ENCODE measurements at places on chromosomes 16 and 17. TPM values are rescaled to one million over a fixed set of nuclear protein-coding genes. Genes with fewer than 3 reads are reported as not detected.

The KRT20 gene
- not detected for total RNA-seq

The PPY gene
- total RNA-seq, result not detected

The HSD17B2 gene
- not detected for total RNA-seq

The ELMO3 gene
- total RNA-seq, result 2.8 TPM

The UTP18 gene
- total RNA-seq, result 36.4 TPM

DNA sequence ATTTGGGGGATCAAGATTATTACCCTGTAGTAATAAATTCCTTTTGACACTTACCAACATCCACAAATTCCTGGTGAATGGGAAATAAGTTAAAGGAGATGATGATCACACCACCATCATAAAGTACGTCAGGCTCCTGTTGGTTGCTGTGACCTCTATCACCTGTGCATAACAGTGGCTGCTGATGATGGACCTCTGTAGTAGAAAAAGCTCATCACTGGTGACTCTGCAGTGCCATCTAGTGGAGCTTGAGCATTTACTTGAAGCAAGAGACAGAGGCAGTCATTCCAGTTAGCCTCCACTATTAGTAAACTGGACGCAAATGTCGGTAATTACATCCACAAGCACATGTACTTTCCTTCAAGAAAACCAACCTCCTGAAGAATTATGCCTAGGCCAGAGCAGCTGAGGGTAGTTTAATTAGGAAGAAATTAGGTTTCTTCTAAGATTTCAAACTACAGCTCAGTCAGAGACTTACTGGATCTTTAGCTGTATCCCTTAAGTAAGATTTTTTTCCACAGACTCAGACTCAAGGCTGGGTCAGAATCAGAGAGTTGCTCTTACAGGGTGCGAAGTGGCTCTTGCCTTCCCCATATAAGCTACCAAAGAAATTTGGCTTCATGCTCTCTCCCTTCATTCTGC lies 39.3 kb downstream of the CYB561 start:
- no peak overlapping the region for H3K4me3 ChIP-seq
- H3K4me1 ChIP-seq, result no peaks in the 10 kb centered on the region
- peaks cover under 1% of the 10 kb centered on the region for H3K36me3 ChIP-seq
- H3K27me3 ChIP-seq, result no peaks in the 10 kb centered on the region
- no peak overlapping the region for H3K27ac ChIP-seq
- no peak for DNase-seq

GRCh38 chr16:84687715-84688114 lies 12.1 kb upstream of the USP10 start:
- no peak overlapping the region for H3K27ac ChIP-seq
- no peak for DNase-seq
- H3K36me3 ChIP-seq, result no peaks in the 10 kb centered on the region

DNA sequence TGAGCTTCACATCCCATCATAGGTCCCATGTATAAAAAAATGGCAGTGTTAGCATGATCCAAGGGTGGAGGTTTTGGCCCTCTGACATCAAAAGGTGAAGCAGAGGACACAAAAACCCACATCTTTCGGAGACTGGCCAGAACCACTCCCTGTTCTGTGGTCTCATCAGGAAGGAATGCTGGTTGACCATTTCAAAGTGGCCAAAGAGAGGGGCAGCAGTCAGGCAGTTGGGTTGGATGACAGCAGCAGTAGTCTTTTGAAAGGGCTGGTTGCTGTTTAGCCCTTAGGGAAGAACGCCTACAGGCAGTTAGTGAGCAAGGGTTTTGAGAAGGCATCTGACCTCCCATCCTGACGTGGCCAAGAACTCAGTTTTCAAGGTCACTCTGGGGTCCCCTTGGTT lies 40.5 kb downstream of the LCMT1 start:
- DNase-seq, result no peak
- peaks cover 79% of the 10 kb centered on the region for H3K36me3 ChIP-seq
- no peaks in the 10 kb centered on the region for H3K27me3 ChIP-seq
- H3K4me1 ChIP-seq, result no peaks in the 10 kb centered on the region
- no peak overlapping the region for H3K4me3 ChIP-seq

DNA sequence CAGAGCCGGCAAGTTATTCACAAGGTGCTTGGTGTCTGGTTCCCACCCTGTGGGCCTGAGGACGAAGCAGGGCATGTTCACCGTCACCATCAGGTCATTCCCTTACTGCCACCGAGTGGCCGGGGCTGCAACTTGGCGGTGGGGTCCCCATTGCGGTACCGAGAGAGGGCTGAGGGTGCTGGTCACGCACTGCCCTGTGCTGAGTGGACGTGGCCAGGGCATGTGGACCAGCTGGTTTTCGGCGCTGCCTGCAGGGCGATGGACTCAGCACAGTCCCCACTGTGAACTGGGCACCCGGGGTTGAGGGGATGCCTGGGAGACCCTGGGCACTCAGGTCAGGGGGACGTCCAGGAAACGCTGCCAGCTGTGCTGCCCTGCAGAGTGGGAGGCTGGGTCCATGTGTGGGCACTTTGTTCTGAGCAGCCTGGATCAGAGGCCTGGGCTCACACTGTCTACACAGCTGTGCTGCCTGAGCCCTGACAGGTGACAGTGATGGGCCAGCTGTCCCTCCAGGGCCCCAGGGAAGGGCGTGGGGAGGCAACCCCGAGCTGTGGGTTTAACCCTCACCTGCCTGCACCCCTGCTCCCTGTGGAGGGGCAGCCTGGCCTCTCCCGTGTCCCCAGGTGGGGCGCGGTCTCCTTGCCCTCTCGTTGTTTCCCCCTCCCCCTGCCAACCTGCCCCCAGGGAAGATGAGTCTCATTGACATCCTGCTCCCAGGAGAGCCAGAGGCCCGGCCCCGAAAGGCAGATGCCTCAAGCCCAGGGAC lies 39.3 kb upstream of the GNG13 start:
- H3K4me1 ChIP-seq, result no peaks in the 10 kb centered on the region
- no peaks in the 10 kb centered on the region for H3K36me3 ChIP-seq
- no peak overlapping the region for H3K4me3 ChIP-seq
- H3K27me3 ChIP-seq, result no peaks in the 10 kb centered on the region
- peak; percentile 56 for DNase-seq
- no peak overlapping the region for H3K27ac ChIP-seq

DNA sequence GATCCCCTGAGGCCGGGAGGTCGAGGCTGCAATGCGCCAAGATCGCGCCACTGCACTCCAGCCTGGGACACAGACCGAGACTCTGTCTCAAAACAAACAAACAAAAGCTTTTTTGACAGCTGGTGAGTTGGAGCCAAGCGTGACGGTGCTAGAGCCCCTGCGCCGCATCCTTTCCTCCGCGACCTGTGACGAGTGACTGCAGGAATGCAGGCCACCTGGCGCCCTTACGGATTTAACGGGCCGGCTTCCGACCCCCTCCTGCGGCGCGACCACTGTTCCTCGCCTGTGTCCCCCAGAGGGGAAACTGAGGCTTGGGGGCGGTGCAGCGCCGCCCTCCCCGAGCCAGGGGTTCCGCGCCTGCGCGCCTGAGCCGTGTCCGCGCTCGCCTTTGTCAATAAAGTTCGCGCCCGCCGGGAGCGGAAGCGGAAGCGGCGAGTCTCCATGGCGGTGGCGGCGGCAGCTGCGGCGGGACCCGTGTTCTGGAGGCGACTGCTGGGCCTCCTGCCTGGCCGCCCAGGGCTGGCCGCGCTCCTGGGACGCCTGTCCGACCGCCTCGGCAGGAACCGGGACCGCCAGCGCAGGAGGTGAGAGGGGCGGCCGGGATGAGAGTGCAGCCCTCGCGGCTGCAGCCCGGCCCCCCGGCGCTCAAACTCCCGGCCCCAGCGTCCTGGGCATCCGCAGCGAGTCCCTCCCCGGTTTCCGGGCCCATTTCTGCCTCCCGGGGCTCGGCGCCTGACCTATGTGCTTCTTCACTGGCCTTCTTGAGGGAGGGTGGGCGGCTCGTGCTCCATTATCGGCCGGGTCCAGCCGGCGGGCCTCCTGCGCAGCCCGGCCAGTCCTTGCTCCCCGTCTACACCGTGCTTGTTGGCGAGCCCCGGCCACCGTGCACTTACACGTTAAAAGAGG lies at the start of gene PGS1:
PGS1 (plus strand) TSS at position 425 of the 906 bp plus-strand sequence; CDS start at position 442, 17 bp downstream.
- peak within 1 kb of the TSS; percentile 98 for H3K4me3 ChIP-seq
- DNase-seq, result peak; percentile 96
- no peaks in the 10 kb centered on the region for H3K27me3 ChIP-seq
- H3K36me3 ChIP-seq, result peaks cover 7% of the 10 kb centered on the region

DNA sequence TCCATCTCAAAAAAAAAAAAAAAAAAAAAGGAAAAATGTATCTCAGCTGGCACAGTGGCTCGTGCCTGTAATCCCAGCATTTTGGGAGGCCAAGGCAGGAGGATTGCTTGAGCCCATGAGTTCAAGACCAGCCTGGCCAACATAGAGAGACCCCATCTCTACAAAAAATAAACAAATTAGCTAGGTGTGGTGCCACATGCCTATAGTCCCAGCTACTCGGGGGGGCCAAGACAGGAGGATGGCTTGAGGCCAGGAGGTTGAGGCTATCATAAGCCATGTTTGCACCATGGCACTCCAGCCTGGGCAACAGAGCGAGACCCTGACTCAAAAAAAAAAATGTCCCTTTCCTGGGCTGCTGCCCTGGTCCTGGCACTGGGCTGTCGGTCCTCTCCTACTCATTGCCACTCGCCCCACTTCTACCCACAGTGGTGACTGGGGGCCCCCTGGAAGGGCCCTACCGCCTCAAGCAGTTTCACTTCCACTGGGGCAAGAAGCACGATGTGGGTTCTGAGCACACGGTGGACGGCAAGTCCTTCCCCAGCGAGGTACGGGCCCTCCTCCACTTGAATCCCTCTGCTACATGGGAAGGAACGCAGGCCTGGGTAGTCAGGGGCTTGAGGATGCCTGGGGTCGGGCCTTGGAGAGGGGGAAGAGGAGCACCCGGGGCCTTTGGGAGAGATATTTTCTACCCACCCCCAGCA lies 6.1 kb downstream of the CA7 start:
- peaks cover under 1% of the 10 kb centered on the region for H3K4me1 ChIP-seq
- no peaks in the 10 kb centered on the region for H3K36me3 ChIP-seq
- H3K27ac ChIP-seq, result no peak overlapping the region

DNA sequence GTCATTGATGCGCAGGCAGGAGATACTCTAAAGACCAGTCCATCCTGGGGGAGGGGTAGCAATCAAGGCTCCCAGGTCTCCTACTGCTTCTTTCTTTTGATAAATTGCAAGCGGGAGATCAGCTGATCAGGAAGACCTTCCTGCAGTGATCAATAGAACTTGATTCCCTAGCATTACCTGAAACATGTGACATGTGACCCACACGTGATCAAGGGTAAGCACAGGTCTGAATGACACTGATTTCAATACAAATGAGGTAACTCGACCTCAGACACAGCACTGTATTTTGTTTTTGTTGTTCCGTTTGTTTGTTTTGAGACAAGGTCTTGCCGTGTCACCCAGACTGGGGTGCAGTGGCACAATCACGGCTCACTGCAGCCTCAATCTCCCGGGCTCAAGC lies 39.6 kb upstream of the MLYCD start:
- no peaks in the 10 kb centered on the region for H3K27me3 ChIP-seq
- DNase-seq, result no peak
- H3K36me3 ChIP-seq, result no peaks in the 10 kb centered on the region
- H3K27ac ChIP-seq, result no peak overlapping the region
- H3K4me3 ChIP-seq, result no peak overlapping the region

DNA sequence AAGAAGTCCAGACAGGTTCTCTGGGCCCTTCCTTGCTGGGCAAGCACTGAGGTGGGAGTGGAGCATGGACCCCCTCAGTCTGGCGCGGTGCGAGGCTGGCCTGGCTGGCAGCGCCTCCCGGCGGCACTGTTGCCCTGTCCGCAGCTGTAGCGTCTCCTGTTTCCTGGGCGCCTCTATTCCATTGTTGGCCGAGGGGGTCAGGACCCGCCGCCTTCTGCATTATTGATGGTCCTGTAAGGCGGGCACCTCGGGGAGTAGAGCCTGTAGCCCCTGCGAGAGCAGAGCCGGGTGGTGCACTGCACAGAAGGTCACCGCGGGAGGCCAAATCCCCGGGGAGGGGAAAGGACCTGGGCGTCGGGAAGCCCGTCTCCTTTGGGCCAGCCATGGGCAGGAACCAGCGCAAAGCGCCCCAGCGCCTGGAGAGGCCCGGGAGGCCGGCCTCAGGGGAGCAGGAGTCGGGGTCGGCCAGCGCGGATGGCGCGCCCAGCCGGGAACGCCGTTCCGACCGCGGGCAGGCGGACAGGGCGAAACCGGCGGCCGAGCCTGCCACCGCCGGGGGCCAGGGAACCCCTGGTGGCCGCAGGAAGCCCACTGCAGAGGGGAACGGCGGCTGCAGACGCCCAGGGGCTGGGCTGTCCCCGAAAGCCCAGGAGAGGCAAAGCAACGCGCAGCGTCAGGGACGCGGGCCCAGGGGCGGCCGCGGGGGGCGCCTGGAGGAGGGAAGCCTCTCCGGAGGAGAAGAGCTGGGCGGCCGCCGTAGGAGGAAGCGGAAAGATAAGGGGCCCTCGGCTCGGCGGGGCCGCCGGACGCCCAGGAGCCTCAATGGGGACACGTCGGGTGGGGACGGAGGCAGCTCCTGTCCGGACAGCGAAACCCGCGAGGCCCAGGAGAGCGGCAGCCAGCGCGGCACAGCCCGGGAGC lies at the start of gene MYO15B:
MYO15B (plus strand) TSS at position 126 of the 921 bp plus-strand sequence; CDS start at position 384, 258 bp downstream.
- peaks cover 14% of the 10 kb centered on the region for H3K4me1 ChIP-seq
- DNase-seq, result peak; percentile 95
- H3K27ac ChIP-seq, result peak within 1 kb of the TSS; percentile 95
- H3K4me3 ChIP-seq, result peak within 1 kb of the TSS; percentile 91
- H3K36me3 ChIP-seq, result peaks cover 30% of the 10 kb centered on the region
- no peaks in the 10 kb centered on the region for H3K27me3 ChIP-seq

GRCh38 chr16:297832-298231 lies 14.9 kb downstream of the PDIA2 start:
- peaks cover 100% of the 10 kb centered on the region for H3K36me3 ChIP-seq
- no peak overlapping the region for H3K27ac ChIP-seq
- no peaks in the 10 kb centered on the region for H3K4me1 ChIP-seq

Measured in spleen (tissue), 13 donors.